ENCODE measurements at places on chromosomes 2 and 18.

- no peak for DNase-seq
These were observed 226.1 kb upstream of the TRIB2 start for GRCh38 chr2:12490641-12491040.

DNA sequence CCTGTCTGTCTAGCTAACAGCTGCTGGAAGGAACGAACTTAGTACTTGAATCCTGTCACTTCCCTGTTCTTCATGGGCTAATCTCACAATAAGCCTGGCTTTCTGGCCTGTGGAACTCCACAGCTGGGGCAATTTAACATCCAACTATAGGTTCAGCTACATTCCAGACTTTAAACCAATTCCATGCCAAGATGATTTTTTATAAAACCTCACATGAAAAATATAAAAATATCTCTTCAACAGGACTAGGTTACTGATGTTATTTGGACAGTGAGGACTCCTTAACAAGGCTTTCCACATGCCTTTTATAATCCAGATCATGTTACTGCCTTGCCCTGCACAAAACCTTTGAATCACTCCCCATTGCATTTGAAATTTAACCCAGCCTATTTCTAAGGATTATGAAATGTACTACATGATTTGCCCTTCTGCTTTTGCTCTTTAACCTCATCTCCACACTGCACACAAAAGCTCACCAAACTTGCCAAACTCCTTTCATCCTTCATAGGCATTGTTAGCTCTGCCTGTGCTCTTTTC lies 863.2 kb upstream of the CHAC2 start:
- no peak for DNase-seq

GRCh38 chr2:175628243-175628642 lies 373.8 kb downstream of the LNPK start:
- no peak for DNase-seq

GRCh38 chr2:8974016-8974415 lies 29.5 kb downstream of the MBOAT2 start:
- no peak for DNase-seq

GRCh38 chr2:222862106-222862908 lies 1.5 kb downstream of the ACSL3 start:
- DNase-seq, result no peak

Data from stimulated activated CD4-positive, alpha-beta T cell treated with anti-CD3 and anti-CD28 coated beads, Interleukin-15, amount 100 ng/mL, for 1 hour (primary cell).